T follicular helper cell (primary cell): ENCODE measurements at places on chromosomes 3 and 15.

DNA sequence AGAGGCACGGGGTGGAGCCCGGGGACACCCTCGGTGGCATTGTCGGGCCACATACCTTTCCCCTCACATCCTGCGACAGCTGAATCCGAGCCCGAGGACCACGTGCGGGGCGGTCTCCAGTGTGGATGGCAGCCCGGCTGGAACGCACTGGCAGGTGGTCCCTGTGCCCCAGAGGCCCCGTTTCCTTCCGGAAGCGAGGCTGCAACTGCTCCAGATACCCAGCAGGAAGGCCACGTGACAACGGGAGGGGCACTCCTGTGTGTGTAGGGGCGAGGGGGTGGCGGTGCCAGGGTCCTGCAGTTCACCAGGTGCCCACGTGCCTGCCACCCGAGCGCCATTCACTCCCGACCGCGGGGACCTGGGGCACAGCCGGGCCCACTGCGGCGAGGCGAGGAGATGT is 44.1 kb downstream of the APH1B start:
- no peak for DNase-seq

DNA sequence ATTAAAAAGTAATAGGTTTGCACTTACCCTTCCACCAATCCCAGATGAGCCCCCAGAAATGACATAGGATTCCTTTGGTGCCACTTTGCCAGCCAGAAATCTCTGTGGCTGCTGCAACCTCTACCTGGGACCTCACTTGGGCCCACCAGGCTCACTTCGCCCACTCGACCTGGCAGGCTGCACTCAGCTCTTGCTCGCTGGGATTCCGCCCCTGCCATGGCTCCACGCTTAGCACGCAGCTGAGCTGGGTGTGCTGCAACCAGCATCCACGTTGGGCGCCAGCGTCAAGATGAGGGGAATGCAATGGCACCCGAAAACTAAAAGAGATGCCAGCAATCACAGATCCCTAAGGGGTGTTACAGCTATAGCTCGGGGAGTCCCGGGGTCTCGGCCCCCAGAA is 761.0 kb downstream of the NAALADL2 start:
- DNase-seq = no peak

- no peak for DNase-seq
These were observed 17.2 kb upstream of the TIMP4 start for GRCh38 chr3:12175844-12176453.

- DNase-seq = no peak
These were observed 88.6 kb downstream of the SLCO3A1 start for GRCh38 chr15:91941871-91942658.

DNA sequence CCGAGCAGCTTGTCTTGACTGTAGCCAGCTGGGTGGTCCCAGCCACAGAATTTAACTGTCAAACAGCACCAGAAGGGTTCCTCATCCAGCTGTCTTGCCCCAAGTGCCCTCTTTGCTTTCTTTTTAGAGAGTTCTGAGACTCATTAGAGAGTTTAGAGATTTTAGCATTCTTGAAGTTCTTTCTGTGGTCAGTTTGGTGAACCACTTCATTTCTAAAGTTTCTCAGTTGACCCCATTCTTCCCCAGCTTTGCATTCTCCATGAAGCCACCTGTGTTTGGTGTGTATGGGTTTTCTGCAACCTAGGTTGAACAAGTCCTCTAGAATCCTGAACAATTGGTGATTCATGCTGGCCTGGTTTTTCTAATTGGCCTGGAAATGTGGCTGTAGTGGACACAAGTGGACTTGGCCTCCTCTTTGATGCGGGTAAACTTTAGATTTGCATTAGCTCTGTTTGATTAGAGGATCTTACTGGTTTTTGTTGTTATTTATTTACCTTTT is 33.7 kb downstream of the FLNB start:
- no peak for DNase-seq

DNA sequence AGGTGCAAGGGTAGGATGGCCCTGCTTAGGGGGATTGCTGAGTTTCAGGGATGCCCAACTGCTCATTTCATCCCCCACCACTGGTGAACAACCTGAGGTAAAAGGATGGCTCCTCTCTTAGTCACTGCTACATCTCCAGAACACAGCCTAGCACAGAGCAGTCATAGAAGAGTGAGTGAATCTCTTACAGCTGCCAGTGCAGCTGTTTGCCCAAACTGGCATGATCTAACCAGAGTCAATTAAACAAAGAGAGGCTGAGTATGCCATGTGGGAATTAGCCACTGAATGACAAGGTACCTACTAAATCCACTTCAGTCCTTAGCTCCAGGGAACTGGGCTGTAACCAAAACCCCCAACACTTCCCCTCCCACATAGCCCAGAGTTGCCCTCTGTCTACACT is 6.8 kb upstream of the NCKIPSD start:
- DNase-seq = no peak

GRCh38 chr3:162391301-162391700 is 894.7 kb downstream of the OTOL1 start:
- DNase-seq = no peak

- DNase-seq = no peak
These were observed 255.1 kb upstream of the WNT5A start for GRCh38 chr3:55742022-55742831.

DNA sequence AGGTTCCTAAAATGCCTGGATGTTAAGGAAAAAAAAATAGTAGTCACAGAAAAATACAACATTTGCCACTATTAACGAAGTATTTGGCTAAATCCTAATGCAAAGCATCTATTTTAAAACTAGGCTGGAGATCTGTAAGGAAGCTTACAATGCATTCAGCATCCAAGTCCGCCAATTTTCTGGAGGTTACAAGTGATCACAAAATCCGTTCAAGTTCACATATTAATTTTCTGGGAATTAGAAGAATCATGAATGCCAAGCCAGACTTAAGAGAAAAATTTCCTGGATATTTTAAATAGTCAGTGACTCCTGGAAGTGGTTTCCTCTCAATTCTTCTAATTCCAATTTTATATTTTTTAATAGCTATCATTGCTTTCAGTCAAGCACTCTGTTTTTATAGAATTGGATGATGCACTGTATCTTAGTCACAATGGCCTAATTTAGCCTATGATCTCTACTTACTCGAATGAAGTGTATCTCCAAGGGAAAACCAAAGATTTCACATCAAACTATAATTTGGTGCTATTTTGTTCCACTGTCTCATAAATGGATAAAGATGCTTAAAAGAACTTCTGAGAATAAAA is 60.4 kb downstream of the P3H2 start:
- no peak for DNase-seq

DNA sequence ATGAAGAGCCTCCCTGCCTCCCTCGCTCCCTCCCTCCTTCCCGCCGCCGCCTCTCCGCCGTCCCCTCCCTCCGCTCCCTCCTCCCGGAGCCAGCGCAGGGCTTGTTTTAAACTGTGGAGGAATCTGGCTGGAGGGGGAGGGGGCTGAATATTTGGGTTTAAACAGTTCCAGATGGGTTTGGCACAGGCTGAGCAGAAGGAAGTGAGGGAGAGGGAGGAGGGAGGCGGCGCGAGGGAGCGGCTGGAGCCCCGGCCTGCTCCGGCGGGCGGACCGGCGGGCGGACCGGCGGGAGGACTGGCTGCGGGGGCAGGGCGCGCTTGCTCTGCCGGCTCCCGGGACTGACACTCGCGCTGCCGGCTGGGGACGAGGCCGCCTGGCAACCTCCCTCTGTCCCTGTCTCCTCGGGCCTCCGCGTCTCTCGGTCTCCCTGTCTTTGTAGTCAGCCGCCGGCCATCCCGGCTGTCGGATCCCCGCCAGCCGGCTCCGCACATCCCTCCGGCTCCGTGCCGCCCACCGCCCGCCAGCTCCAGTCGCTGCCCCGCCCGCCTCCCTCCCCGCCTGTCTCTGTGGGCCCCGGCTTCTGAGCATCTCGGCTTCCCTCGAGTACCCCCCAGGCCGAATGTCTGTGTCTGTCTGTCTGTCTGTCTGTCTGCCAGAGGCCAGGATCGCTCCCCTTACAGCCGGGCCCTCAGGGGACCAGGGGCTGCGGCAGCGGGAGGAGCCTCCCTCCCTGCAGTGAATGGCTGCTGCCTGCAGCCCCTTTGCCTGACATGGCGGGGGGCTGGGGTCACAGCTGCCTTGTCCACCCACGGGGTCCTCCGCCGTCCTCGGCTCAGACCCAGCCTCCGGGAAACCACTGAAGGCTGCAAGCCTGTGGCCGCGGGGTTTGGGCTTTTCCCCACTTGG is 7.6 kb downstream of the EPHB3 start:
- DNase-seq = no peak

DNA sequence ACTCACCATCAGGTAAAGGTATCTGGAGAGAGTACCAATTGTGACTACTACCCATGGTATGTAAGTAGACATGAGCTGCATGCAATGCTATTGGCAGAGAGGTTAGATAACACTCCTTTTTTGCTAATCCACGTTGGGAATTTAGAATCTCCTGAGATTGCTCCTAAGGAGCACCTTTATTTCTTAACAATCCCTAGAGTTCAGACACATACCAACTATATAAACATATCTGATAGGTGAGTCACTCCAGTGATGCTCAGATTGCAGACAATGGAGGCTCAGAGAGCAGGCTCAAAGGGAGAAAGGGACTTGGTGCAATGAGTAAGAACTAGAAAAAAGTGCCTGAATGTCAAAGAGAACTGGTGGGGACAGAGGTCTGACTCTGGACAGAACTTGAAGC is 47.0 kb upstream of the LRRFIP2 start:
- no peak for DNase-seq

GRCh38 chr15:60358935-60359682 is 38.7 kb downstream of the ANXA2 start:
- DNase-seq = no peak

GRCh38 chr3:70882104-70882503 is 569.7 kb upstream of the MDFIC2 start:
- DNase-seq = no peak

GRCh38 chr3:176561826-176562225 is 635.5 kb downstream of the TBL1XR1 start:
- no peak for DNase-seq

- no peak for DNase-seq
These were observed 18.2 kb downstream of the PLOD2 start for GRCh38 chr3:146142757-146143156.

DNA sequence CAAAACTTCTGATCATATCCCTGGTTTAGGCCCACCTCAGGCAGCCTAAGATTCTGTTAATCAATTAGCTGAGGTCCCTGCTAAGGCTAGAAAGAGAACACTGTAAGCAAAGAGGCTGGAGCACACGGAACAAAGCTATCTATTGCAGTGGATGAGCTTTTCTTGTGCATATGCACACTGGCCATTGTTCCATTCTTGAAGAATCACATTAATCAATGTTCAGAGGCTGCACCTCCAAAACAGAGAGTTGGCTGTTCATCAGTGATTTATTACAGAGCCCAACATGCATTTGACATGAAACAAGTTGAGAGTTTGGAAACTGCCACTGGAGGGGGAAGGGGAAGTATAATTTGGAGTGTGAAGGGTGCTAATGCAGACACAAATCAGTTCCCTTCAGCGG is 873.0 kb downstream of the ROBO1 start:
- DNase-seq = no peak

DNA sequence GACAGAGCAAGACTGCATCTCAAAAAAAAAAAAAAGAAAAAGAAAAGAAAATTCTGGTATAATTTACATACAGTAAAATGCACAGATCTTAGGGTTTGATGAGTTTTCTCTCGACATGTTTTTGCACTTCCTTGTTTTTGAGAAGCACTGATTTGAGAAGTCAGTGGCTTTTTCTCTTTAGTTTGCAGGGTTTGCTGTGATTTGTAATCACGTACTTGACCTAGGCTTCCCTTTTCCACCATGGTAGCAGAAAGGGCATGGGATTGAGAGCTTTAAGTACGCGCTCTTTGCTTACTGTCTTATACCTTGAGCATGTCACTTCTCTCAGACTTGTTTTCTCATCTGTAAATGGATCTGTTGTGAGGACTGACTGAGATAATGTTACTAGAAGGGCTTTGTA is 4.1 kb downstream of the VHL start:
- no peak for DNase-seq

GRCh38 chr15:88803241-88803919 is at the start of gene ACAN:
TSS of gene ACAN (plus strand) at chr15:88803436. CDS start at chr15:88836207, 32,771 bp downstream.
- DNase-seq = no peak

DNA sequence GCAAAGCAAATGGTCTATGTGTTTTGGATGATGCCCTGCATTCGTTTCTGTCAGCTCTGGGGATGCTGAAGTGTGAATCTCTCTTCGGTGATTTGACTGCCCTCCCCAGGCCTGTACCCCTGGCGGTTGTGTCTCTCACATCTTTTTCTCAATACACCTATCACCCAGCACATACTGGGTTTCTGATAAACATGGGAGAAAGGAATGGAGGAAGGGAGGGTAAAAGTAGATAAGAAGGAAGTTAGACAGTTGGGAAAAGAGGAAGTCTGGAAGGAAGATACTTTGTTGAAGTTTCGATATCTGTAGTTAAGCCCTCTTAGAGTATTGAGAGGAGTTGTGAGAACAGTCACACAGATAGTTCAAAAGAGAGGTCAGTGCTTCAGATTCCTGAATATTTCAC is 35.8 kb upstream of the LRTM1 start:
- DNase-seq = no peak

DNA sequence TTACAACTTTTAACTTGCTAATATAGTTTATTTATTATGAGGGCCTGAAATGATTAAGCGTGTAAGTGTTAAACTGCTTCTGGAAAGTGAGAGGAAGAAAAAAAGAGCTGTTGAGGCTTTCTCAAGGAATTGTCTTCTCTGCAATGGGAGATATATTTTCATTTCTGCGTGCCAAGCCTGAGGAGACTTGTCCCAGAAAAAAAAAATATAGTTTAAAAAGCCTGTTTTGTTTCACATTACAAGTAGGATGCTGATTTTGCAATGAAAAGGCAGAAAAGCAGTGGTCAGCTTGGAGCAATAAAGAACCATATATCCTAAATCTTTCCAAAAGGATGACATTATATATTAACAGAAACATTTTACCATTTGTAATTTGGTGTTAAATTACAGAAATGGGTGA is 115.5 kb downstream of the GMNC start:
- no peak for DNase-seq

DNA sequence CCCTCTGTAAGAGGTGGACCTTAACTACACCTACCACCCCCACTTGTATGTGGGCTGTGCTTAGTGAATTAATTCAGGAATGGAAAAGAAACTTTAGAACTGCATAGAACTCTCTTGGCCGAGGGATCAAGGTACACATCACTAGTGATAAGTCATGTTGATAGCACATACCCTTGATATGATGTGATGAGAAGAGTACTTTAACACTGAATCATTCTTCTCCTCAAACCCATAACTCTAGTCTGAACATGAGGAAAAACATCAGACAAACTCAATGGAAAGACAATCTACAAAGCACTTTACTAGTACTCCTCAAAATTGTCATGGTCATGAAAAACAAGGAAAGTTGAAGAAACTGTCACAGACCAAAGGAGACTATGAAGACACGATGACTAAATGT is 87.6 kb downstream of the P2RY1 start:
- no peak for DNase-seq

GRCh38 chr3:135229018-135229495 is 434.0 kb downstream of the EPHB1 start:
- DNase-seq = no peak

DNA sequence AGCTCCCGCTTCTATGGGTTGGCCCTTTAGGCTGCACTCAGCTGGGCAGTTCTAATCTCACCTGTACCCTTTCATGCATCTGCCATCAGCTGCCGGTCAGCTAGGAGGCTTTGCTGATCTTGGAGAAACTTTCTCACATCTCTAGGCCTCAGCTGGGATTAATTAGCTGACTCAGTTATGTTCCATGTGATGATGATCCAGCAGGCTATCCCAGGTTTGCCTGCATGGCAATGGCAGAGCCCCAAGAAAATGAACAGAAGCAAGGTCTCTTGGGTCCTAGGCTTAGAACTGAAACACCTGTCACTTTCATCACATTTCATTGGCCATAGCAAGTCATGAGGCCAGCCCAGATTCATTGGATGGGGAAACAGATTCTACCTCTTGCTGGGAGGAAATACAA is 304.6 kb upstream of the TBC1D5 start:
- DNase-seq = no peak

GRCh38 chr3:177842743-177843734 is 645.8 kb upstream of the TBL1XR1 start:
- no peak for DNase-seq
